Vagina (tissue), 2 donors: ENCODE measurements at places on chromosomes 13 and 19.

DNA sequence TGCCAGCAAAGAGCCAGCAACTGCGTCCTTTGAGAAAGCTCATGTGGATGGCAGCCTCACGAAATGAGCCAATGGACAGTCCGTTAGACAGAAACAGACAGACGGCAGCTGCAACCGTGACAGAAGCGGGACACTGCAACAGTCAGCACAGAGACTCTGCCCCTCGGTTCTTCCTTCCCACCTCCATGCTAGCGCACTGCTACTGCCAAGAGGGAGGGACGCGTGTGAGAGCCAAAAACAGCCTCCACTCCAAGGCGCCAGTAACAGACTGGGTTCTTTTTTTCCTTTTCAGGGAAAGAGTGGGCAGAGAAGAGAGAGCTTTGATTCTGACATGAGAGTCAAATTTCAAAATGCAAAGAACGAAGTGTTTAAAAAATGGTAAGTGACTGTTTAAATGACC lies 77.5 kb downstream of the SERP2 start:
- DNase-seq: no peak

DNA sequence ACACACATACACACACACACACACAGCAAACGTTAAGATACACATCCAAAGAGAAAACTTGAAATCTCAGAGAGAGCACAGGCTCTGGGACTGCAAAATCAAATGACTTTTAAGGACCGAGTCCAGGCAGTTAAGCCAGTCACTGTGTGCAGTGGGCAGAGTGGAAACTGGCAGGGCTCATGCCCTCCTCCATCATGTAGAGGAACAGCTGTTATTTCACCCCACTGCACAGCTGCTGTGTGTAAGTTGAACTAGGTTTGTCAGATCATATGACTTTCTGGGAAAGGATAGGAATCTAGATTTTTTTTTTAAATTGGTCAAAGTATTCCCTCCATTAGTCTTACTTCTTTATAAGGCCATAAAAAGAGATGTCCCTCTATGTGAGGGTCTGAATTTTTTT lies 1002.1 kb downstream of the UQCRFS1 start:
- no peak for DNase-seq

DNA sequence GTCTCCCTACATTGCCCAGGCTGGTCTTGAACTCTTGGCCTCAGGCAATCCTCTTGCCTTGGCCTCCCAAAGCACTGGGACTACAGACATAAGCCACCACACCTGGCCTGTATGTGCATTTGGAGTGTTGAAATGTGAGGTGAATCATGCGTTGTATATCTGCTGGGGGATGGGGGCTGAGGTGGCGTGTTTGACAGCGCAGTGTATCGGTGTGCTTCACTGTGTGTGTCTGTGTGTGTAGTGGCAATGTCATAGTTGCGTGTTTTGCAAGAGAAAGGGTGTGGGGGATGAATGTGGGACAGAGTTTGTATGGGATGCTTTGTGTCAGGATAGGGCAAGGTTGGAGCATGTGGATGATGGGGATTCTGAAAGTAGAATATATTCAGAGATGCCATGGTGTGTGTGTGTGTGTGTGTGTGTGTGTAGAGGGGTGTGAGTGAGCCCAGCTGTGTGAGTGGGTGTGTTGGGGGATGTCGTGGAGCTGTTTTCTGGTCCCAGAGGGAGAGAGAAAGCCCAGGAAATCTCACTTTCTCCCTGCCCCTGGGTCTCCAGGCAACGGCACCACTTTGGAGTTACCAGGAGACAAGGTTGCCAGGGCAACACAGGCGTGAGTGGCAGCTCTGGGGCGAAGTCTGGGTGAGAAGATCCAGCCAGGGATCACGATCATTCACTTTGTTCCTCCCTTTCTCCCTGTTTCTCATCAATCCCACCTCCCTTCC lies 1.1 kb upstream of the SWSAP1 start:
- no peak for DNase-seq

DNA sequence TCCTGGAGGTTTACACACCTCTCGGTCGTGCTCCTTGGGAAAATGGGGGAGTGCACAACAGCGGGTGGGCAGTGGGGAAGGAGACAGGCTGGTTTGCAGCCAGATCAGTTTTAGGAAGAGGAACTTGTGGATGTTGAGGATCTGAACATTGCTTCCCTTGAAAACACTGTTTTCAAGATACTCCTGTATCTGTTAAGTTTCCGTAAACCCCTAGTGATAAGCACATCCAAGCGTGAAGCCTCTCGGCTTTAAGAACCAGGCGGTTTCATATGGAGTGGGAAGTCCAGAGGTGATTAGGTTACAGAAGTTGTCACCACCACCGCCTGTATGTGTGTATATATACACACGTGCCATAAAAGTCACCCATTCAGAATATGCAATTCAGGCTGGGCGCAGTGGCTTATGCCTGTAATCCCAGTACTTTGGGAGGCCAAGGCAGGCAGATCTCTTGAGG lies 47.4 kb downstream of the SIPA1L3 start:
- no peak for DNase-seq

- no peak for DNase-seq
Measured at GRCh38 chr19:56209091-56209490, 7.0 kb downstream of the ZSCAN5C start.

GRCh38 chr13:104773775-104774174 lies 1707.6 kb upstream of the SLC10A2 start:
- DNase-seq: no peak

DNA sequence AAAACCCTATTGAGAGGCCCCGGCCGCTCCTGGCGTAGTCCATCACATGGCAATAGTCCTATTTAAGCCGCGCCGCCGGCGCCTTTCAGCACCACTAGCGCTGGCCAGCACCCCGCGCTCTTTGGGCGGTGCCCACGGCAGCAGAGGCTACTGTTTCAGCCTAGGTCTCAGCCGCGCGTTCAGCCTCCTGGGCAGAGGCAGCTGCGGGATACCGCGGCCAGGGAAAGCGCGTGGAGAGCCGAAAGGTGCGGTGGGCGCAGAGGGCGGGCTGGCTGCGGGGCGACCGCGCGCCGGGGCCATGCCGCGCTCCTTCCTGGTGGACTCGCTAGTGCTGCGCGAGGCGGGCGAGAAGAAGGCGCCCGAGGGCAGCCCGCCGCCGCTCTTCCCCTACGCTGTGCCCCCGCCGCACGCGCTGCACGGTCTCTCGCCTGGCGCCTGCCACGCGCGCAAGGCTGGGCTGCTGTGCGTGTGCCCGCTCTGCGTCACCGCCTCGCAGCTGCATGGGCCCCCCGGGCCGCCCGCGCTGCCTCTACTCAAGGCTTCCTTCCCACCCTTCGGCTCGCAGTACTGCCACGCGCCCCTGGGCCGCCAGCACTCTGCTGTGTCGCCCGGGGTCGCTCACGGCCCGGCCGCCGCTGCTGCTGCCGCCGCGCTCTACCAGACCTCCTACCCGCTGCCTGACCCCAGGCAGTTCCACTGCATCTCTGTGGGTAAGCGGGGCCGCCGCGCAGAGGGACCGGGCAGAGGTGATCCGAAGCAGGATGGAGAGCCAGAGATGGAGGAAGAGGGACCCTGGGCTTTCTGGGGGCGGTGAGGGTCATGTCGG lies at the start of gene GSX1:
Gene GSX1, plus strand, starts transcription at position 91 of the 826 bp plus-strand sequence. Its CDS starts 208 bp downstream, at position 299.
- DNase-seq: no peak

- DNase-seq: no peak
Measured at GRCh38 chr19:2716275-2716650, 4.9 kb downstream of the DIRAS1 start.

GRCh38 chr13:22967669-22968068 lies 213.1 kb upstream of the SGCG start:
- DNase-seq: peak; percentile 83

- no peak for DNase-seq
Measured at GRCh38 chr13:107650081-107650701, 565.1 kb downstream of the LIG4 start.

- no peak for DNase-seq
Measured at GRCh38 chr13:104098421-104098820, 1032.2 kb upstream of the SLC10A2 start.

DNA sequence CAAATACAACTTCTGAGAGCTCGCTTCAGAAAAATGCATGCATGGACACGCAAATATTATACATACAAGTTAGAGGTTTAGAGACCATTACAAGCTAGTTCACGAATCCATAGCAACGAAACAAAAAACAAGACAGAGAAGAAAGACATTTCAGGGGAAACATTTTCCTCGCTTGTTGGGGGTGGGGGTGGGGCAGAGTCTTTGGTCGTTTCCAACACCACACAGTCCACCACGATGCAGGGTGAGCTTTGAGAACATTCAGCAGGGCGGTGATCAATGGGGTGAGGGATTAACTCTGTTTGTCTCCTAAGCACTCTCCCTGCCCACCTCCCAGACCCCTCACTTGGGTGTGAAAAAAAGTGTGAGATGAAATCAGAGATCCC lies 651 bp downstream of the OXGR1 start:
- DNase-seq: no peak

DNA sequence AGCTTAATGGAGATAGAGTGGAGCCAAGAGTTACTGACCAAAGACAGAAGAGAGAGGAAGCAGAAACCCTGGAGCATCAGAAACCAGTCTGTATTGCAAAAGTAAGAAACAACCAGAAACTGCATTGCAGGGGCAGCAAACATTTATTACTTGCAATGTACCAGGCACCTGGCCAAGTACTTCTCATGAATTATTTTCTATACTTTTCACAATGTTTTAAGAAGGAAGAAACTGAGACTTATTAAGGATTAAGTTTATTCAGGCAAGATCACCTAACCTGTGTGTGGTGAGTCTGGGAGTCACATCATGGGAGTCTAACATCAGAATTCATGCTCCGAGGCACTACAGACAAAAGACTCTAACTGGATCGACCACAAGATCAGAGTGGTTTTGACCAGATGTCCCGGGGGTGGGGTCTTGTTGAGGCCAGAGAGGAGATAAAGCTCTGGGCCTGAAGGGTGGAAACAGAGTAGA lies 47.4 kb downstream of the TNFRSF19 start:
- no peak for DNase-seq

DNA sequence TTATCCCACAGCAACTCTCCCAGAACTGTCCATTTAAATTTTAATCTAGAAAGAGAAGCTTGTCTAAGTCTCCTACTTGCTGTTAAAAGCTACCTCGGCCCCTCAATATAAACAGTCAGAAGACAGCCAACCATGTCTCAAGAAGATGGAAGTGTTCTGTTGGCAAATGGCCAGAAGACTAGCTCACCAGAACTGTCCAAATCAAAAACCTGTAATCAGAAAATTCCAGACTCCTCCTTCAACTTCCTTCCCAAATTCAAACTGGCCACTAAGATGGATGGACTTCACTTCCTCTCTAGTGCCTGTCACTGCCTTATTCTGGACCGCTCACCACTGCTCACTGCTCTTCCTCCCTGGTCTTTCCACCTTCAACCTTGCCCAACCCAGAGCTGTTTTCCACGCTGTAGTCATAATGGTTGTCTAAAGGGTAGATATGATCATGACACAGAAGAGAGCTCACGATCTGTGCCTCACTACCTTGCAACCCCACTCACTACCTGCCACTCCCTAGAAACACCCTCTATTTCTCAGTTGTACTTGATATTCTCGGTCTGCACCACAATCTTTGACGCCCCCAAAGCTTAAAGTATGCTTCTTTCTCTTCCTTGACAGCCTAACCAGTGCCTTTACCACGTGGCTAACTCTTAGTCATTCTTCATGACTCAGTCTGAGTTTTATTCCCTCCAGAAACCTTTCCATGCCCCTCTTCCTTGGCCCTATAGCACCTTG lies 9.2 kb downstream of the FGF14 start:
- DNase-seq: no peak

DNA sequence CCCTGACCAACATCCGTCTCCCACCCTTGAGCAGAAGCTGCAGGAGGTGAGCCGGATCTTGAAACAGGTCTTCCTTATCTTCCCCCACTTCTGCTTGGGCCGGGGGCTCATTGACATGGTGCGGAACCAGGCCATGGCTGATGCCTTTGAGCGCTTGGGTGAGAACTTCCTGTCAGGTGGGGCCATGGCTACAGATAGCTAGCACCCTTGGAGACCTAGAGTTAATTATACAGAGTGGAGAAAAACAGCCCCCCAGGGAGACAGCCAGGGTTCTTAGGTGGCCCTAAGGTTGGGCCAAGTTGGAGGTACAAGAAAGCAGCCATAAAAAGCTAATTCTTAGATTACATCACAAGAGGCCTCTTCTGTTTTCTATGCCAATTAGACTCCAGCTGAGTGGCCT lies 8.9 kb upstream of the ARHGAP45 start:
- DNase-seq: no peak

- no peak for DNase-seq
Measured at GRCh38 chr19:40607311-40608239, 6.4 kb downstream of the LTBP4 start.

DNA sequence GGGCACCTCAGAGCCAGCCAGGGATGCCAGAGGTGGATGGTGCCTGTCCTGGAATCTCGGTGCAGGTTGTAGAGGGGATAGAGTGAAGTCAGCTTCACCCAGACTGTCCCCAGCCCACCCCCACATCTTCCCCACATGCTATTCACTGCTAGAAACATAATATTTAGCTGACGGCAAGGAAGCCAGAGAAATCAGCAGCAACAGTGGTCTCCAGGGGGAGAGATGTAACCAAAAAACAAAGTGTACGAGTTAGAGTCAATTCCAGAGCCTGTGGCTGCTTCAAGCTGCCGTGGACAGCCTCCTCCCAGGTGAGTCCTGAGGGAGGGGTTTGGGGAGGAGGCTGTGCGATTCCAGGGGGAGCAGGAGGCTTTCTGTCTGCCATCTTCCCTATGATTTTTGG lies 97.6 kb downstream of the ZNF536 start:
- DNase-seq: no peak

DNA sequence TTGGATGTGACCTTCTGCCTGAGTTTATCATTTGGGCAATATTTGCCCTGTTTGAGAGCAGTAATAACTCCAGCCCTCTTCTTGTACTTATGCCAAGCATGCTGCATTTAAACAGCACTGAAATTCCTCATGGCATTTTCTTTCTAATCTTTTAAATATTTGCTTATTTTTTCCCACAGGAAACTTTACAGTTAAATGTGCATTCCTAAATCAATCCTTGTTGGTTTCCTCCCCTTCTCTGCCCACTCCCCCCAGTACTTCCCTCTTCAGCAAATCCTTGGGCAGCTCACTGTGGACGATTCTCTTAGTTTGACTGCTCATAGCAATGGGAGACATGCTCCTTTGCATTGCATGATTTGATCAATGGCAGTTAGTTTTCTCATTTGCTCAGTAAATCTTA lies 68.7 kb downstream of the RAP2A start:
- no peak for DNase-seq

DNA sequence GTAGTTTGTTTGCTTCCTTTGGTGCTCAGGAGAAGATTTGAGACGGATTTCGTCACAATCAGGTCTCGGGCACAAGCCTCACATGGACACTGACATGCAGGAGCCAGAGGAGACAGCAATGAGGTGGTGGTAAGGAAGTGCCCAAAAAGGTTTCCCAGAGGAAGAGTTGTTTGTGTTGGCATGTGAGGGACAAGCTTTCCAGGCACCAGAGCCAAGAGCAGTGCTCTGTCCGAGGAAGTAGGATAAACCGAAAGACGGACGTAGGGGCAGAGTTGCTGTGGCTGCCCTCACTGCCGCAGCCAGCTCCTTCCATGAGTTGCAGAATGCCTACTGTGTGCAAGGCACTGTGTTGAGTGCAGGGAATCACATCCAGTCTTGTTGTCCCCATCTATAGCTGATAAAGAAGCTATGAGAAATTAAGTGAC lies 27.7 kb downstream of the SAE1 start:
- no peak for DNase-seq
